Activated T-cell treated with anti-CD3 and anti-CD28 coated beads, Interleukin-2, amount 50 U/mL, for 4 hours (primary cell): ENCODE measurements at places on chromosomes 6 and 20. TPM values are rescaled to one million over a fixed set of nuclear protein-coding genes. Genes with fewer than 3 reads are reported as not detected.

Gene ARMC12
- 0.32 TPM for total RNA-seq

Gene SLC35D3
- not detected for total RNA-seq

Gene ELOVL4
- 0.82 TPM for total RNA-seq

Gene VARS1
- total RNA-seq, result 234 TPM

Gene BPI
- not detected for total RNA-seq

Gene GHRH
- not detected for total RNA-seq

Gene FERMT1
- 0.51 TPM for total RNA-seq

Gene MRAP2
- total RNA-seq, result not detected

Gene GATA5
- not detected for total RNA-seq

Gene FKBP1C
- total RNA-seq, result 1.2 TPM

Gene CST5
- not detected for total RNA-seq

Gene TPX2
- 9.9 TPM for total RNA-seq

Gene TLDC2
- total RNA-seq, result not detected

Gene FGD2
- total RNA-seq, result 0.87 TPM

Gene BMP2
- not detected for total RNA-seq

Gene CAGE1
- 0.10 TPM for total RNA-seq

Gene PIGT
- 94.8 TPM for total RNA-seq

Gene ZNF334
- 0.49 TPM for total RNA-seq

Gene SRSF12
- total RNA-seq, result 0.11 TPM

Gene RHAG
- total RNA-seq, result 0.22 TPM

Gene IL20RA
- not detected for total RNA-seq

Gene PPP1R3G
- total RNA-seq, result not detected

Gene PEX7
- total RNA-seq, result 4.5 TPM

Gene BHLHE23
- total RNA-seq, result not detected

Gene RPS6KA2
- 2.8 TPM for total RNA-seq

Gene ISM1
- 3.6 TPM for total RNA-seq

Gene MUC22
- total RNA-seq, result not detected

Gene FOXC1
- 0.05 TPM for total RNA-seq

Gene FAM184A
- total RNA-seq, result 10.9 TPM

Gene MYCT1
- total RNA-seq, result not detected

Gene C6orf15
- not detected for total RNA-seq

Gene TOX2
- 1.1 TPM for total RNA-seq

Gene DSE
- 4.7 TPM for total RNA-seq

Gene SOBP
- 2.1 TPM for total RNA-seq

Gene BMP7
- total RNA-seq, result not detected

Gene GSTA2
- not detected for total RNA-seq

Gene SYCP2L
- 0.33 TPM for total RNA-seq

Gene CPXM1
- 0.95 TPM for total RNA-seq

Gene MTRF1L
- 23.7 TPM for total RNA-seq

Gene BPIFA1
- total RNA-seq, result not detected

Gene LIME1
- 7.1 TPM for total RNA-seq

Gene TCF19
- 31.1 TPM for total RNA-seq

Gene RNF39
- total RNA-seq, result not detected

Gene KCNG1
- total RNA-seq, result 10.2 TPM

Gene THBS2
- not detected for total RNA-seq

Gene OSER1
- total RNA-seq, result 19.2 TPM

Gene SMLR1
- total RNA-seq, result not detected

Gene FAM83B
- total RNA-seq, result 0.11 TPM
